ENCODE measurements at places on chromosomes 12 and 14.

GRCh38 chr12:22287101-22287500, 47.4 kb downstream of the ST8SIA1 start:
- DNase-seq, result no peak
- H3K27me3 ChIP-seq, result no peaks in the 10 kb centered on the region
- H3K4me3 ChIP-seq, result no peak overlapping the region
- no peaks in the 10 kb centered on the region for H3K36me3 ChIP-seq
- no peak overlapping the region for H3K27ac ChIP-seq

DNA sequence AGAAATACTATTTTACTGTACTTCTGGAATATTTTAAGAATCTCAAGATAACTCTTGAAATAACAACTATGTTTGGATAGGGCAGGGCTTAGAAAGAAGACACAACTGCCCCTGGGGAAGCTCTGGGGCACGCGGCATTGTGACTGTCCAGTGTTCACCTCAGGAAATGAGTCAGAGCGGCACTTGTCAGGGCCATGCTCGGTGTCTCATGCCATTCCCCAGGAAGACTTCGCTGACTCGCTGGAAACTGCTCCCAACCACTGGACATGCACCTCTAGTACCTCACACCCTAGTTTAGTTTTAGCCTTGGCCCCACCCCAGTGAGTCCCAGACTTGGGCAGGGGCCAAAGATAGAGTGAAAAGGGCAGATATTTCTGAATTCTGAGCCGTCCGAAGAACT, 192.0 kb downstream of the TTC7B start:
- no peak overlapping the region for H3K4me3 ChIP-seq
- peak; percentile 68 for DNase-seq
- no peaks in the 10 kb centered on the region for H3K27me3 ChIP-seq
- H3K27ac ChIP-seq, result no peak overlapping the region
- peaks cover 4% of the 10 kb centered on the region for H3K4me1 ChIP-seq
- peaks cover 3% of the 10 kb centered on the region for H3K36me3 ChIP-seq

- no peaks in the 10 kb centered on the region for H3K4me1 ChIP-seq
- no peaks in the 10 kb centered on the region for H3K36me3 ChIP-seq
- H3K4me3 ChIP-seq, result no peak overlapping the region
- DNase-seq, result no peak
- no peaks in the 10 kb centered on the region for H3K27me3 ChIP-seq
- no peak overlapping the region for H3K27ac ChIP-seq
Observed at GRCh38 chr14:36477266-36477665, 42.8 kb downstream of the NKX2-1 start.

- H3K4me1 ChIP-seq, result no peaks in the 10 kb centered on the region
- no peak overlapping the region for H3K27ac ChIP-seq
Observed at GRCh38 chr12:124581307-124582107, 14.1 kb upstream of the NCOR2 start.

- no peaks in the 10 kb centered on the region for H3K4me1 ChIP-seq
- no peaks in the 10 kb centered on the region for H3K36me3 ChIP-seq
- no peak for DNase-seq
- H3K27ac ChIP-seq, result no peak overlapping the region
- H3K27me3 ChIP-seq, result no peaks in the 10 kb centered on the region
Observed at GRCh38 chr14:70779667-70780066, 29.6 kb downstream of the MAP3K9 start.

DNA sequence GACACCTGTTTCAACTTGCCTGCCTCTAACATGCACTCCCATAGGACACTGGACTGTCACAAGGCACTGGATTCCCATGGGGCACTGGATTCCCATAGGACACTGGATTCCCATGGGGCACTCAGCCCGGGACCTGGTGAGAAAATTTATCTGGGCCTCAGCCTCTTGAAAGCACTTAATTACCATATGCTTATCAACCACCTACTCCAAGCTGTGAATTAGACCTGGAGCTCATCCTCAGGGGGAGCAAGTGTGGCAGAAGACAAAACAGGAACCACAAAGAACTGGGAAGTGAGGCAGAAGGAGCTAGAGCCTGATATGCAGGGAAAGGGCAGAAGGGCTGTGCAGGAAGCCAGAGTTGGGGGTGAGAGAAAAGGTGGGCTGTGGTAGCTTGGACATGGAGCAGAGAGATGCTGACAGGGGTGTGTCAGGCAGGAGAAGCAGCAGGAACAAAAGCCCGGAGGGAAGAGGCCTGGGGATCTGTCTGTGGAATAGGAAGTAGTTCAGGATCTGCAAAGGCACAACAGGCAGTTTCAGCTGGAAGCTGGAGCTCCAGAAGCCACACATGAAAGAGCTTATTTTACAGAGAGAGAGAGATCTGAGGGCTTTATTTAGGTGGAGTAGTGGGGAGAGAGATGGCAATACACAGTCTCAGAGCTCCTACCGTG, 3.1 kb downstream of the KRT82 start:
- no peaks in the 10 kb centered on the region for H3K4me1 ChIP-seq
- H3K27me3 ChIP-seq, result peaks cover 7% of the 10 kb centered on the region
- no peak overlapping the region for H3K4me3 ChIP-seq
- H3K27ac ChIP-seq, result no peak overlapping the region
- no peak for DNase-seq

Measured in fibroblast of lung (primary cell).